Upper lobe of left lung (tissue), 6 donors: ENCODE measurements at places on chromosomes 12 and 14. TPM values are rescaled to one million over a fixed set of nuclear protein-coding genes. Genes with fewer than 3 reads are reported as not detected.

- no peak for DNase-seq
- H3K36me3 ChIP-seq = no peaks in the 10 kb centered on the region
- H3K4me1 ChIP-seq = peaks cover 50% of the 10 kb centered on the region
- H3K27me3 ChIP-seq = no peaks in the 10 kb centered on the region
- no peak overlapping the region for H3K4me3 ChIP-seq
- H3K27ac ChIP-seq = peak overlapping the region; percentile 66
Measured at GRCh38 chr12:63918800-63919300, 74.3 kb downstream of the SRGAP1 start.

Gene ENDOU
- not detected for total RNA-seq

DNA sequence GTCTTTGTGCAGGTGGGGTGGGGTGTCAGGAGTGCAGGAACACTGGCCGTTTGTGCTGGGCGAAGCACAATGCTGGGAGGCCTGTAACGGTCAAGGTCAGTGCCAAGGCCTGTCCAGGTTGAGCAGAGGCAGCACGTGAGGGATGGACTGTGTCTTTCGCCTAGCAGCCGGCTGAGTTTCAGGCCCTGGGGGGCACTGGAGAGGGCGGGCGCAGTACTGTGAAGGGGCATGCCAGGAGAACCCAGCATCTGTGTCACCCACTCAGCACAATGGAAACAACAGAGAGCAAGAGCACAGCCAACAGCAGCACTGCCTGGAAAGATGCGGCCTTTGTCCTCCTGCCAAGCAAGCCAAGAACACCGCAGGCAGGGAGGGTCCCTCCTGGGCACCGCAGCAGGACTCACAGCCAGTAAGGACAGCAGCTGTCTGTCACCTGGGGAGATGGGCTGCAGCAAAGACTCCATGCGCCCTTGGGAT is 25.2 kb downstream of the SLC25A47 start:
- H3K4me1 ChIP-seq = no peaks in the 10 kb centered on the region
- H3K27me3 ChIP-seq = no peaks in the 10 kb centered on the region
- H3K27ac ChIP-seq = no peak overlapping the region
- DNase-seq = no peak

DNA sequence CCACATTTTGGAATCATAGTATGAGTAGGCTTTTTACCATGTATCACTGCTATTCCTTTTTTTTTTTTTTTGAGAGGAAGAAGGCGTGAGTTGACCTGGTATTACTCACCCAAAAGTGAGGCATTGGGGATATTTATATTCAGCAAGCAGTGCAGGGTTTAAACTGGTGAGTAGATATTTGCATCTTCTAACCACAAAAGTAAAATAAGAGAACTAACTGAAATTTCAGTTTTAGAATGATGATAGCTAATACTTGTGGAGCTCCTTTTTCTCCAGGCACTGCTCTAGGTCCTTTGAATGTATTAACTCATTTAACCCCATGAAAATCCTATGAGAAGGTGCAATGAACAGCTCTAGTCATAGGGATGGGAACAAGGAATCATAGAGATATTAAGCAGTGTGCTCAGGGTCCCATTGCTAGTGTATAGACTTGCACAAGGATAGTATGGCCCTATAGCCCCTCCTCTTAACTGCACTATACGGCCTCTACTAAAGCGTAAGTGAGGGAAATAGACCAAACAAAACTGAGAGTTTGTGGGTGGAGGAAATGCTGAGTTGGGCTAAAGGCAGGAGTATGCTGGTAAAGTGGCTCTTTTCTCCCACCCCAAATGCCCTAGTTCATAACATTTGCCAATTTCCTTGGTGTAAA is 104.3 kb upstream of the MAX start:
- no peak for DNase-seq
- H3K27ac ChIP-seq = no peak overlapping the region
- no peaks in the 10 kb centered on the region for H3K36me3 ChIP-seq
- no peaks in the 10 kb centered on the region for H3K27me3 ChIP-seq

GRCh38 chr12:56634242-56634836 is 4.2 kb upstream of the BAZ2A start:
- H3K4me1 ChIP-seq = peaks cover 46% of the 10 kb centered on the region
- H3K36me3 ChIP-seq = peaks cover 18% of the 10 kb centered on the region

DNA sequence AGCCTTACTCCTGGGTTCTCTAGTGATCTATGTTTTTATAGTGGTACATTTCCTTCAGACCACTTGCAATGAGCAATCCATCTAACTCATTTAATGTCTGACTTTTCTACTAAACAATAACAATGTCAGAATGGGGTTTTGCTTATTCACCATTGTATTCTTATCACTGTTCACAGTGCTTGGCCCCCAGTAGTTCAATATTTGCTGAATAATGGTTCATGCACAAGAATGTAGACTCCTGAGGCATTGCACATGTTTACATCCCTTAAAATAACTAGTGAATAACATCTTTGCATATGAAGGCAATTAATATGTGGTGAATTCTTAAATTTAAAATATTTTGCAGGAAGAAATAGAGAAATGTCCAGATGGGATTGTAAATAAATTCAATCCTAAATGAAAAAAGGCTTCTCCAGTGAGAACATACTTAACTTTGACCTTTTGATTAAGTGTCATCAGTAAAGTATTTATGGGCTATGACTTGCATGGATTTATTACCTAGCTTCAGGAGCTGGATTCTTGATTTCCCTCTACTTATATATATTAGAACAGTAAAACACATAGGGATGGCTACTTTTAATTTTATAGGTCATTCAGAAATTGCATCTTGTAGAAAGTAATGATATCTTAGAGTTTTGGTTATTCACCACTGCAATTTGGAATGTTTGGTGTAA is 3.4 kb downstream of the CCER1 start:
- no peaks in the 10 kb centered on the region for H3K4me1 ChIP-seq
- DNase-seq = no peak
- H3K27me3 ChIP-seq = no peaks in the 10 kb centered on the region
- no peak overlapping the region for H3K27ac ChIP-seq
- H3K4me3 ChIP-seq = no peak overlapping the region

DNA sequence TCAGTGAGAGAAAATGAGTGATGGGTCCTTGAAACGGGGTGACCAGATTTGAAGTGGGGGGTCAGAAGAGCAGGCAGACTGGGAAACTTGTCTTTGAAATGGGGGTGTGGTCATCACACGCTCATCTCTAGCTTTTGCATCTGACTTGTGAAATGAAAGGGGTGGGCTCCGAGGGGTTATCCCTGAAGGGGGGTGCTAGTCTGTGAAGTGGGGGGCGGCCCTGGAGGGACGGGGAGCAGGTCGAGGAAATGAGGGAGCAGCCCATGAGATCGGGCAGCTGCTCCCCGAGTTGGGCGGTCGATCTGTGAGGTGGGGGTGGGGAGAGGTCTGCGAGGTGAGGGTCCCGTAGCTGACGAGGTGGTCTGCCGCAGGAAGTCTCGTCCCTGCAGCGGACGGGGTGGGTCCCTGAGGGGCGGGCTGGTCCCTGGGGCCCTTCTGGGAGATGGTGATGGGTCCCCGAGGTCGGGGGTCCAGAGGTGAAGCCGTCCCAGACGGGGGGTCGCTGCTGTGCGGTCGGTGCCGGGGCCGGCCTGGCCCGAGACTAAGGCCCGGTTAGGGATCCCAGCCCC is 542 bp downstream of the PXN start:
- H3K27ac ChIP-seq = peak overlapping the region; percentile 95
- DNase-seq = no peak
- H3K4me1 ChIP-seq = peaks cover 50% of the 10 kb centered on the region
- no peaks in the 10 kb centered on the region for H3K27me3 ChIP-seq
- H3K4me3 ChIP-seq = peak overlapping the region; percentile 96
